ENCODE measurements at places on chromosomes 7 and 10. TPM values are rescaled to one million over a fixed set of nuclear protein-coding genes. Genes with fewer than 3 reads are reported as not detected.

ADK gene
- total RNA-seq: 51.2 TPM

C1QL3 gene
- 0.05 TPM for total RNA-seq

MBLAC1 gene
- total RNA-seq: 5.0 TPM

C10orf105 gene
- not detected for total RNA-seq

NXPH1 gene
- not detected for total RNA-seq

POLR2J3 gene
- 12.4 TPM for total RNA-seq

CTAGE6 gene
- total RNA-seq: not detected

SKIDA1 gene
- 0.47 TPM for total RNA-seq

GPR37 gene
- total RNA-seq: not detected

SHTN1 gene
- 2.1 TPM for total RNA-seq

HOXA4 gene
- total RNA-seq: 8.8 TPM

PRLHR gene
- total RNA-seq: not detected

SPDYE5 gene
- total RNA-seq: not detected

CPN1 gene
- total RNA-seq: not detected

CALHM3 gene
- not detected for total RNA-seq

TNS3 gene
- 34.6 TPM for total RNA-seq

H2BK1 gene
- not detected for total RNA-seq

KEL gene
- not detected for total RNA-seq

MYL10 gene
- total RNA-seq: not detected

MAT1A gene
- not detected for total RNA-seq

UCN3 gene
- not detected for total RNA-seq

NUTM2E gene
- total RNA-seq: 0.05 TPM

ACBD7 gene
- 3.3 TPM for total RNA-seq

GCK gene
- not detected for total RNA-seq

CREM gene
- 53.5 TPM for total RNA-seq

EBF3 gene
- 11.9 TPM for total RNA-seq

MUC12 gene
- not detected for total RNA-seq

SYT15B gene
- not detected for total RNA-seq

SNCG gene
- 77.7 TPM for total RNA-seq

ITGA8 gene
- total RNA-seq: 0.53 TPM
